ENCODE measurements at places on chromosomes 4 and X. TPM values are rescaled to one million over a fixed set of nuclear protein-coding genes. Genes with fewer than 3 reads are reported as not detected.
A peak's percentile ranks its signal among the peaks of the same experiment; 100 is the strongest.

Gene ATP2B3
- total RNA-seq = not detected

Gene GLRA2
- total RNA-seq = not detected

Gene FGD1
- total RNA-seq = 5.6 TPM

Gene PUDP
- 11.7 TPM for total RNA-seq

Gene VSIG4
- not detected for total RNA-seq

Gene IL1RAPL1
- total RNA-seq = 1.3 TPM

Gene RBM47
- 11.2 TPM for total RNA-seq

Gene CT45A10
- total RNA-seq = not detected

Gene CTAG2
- total RNA-seq = 1.1 TPM

Gene SHOX
- not detected for total RNA-seq

DNA sequence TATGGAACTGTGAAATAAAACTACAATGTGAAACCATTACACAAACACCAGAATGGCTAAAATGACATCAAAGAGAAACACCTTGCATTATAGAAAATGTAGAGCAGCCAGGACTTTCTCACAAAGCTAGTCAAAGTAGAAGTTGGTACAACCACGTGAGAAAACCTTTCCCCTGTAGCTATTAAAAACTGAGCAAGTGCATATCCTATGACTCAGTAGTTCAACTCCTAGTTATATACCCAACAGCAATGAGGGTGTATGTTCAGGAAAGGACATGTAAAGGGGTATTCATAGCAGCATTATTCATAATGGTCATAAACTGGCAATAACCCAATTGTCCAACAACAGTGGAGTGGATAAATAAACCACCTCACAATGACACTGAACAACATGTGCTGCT is 177.5 kb upstream of the NUDT10 start:
- no peak for DNase-seq

GRCh38 chrX:24332878-24333277 is 19.0 kb upstream of the SUPT20HL2 start:
- DNase-seq = peak; percentile 32

GRCh38 chr4:154457471-154457870 is 34.1 kb downstream of the DCHS2 start:
- DNase-seq = no peak

DNA sequence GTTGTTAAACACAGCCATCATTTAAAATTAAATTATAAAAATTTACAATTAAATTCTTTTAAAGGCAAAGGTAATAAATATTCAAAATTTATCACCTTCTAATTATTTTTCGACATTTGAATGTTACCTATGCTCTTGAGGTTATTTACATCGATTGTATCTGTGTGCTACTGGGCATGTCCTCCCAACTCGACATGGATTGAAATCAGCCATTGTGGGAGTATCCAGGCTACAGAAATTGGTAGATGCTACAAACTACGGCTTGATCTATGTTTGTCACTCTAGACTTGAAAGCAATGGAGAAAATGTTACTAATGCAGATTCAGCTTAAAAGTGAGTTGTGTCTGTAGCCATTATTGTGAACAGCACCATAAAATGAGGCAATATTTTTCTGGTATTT is 2.5 kb upstream of the VBP1 start:
- DNase-seq = no peak

- no peak for DNase-seq
Measured at GRCh38 chr4:183284258-183284785, 35.8 kb downstream of the CLDN22 start.

GRCh38 chr4:51923343-51923742 is 80.4 kb downstream of the DCUN1D4 start:
- DNase-seq = no peak

DNA sequence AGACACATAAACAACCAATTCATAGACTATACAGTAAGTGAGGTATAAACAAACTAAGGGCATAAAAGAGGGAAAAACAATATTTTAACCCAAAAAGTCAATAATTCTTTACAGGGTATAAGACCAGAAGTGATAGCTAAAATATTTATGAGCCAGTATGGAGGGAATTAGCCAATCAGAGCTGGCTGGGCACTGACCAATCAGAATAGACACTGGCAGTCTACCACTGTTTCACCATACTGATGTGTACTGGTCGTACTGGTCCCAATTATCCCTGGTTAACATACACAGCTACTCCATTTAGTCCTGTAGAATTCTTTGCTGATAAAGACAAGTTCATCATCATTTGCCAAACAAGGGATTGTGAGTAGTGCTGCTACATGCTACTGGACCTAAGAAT is 9.8 kb upstream of the SLC9B1 start:
- DNase-seq = no peak

DNA sequence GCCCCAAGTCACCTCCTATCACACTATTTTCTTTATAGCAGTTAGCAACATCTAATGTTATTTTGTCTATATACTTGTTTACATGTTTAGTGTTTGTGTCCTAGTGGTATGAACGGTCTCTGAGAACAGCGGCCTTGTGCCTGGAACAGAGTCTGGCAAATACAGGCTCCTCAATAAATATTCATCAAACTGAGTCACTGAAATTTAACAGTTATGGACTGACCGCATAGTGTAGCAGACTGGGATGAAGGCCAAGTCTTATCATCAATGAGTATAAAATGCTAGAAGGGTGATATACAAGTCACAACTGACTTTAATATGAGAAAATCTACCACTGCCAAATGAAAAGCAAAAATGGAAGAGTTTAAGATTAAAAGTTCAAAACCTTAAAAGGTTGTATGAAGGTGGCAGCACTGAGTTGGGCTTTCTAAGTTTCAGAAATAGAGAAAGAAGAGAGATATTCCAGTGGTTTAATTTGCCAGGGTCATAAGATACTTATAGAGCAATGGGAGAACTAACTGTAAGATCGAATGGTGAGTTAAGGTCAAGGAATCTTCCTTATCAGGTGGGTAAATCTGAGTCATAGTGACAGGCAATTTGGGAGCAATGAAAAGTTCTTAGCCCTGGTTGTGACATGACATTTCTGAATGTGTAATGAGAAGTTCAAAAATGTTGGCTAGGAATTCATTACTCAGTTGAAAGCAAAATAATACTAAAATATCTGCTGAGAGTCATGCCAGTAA is 34.9 kb downstream of the ELOVL6 start:
- peak; percentile 86 for DNase-seq

- no peak for DNase-seq
Measured at GRCh38 chr4:109365939-109366338, 63.5 kb upstream of the COL25A1 start.

DNA sequence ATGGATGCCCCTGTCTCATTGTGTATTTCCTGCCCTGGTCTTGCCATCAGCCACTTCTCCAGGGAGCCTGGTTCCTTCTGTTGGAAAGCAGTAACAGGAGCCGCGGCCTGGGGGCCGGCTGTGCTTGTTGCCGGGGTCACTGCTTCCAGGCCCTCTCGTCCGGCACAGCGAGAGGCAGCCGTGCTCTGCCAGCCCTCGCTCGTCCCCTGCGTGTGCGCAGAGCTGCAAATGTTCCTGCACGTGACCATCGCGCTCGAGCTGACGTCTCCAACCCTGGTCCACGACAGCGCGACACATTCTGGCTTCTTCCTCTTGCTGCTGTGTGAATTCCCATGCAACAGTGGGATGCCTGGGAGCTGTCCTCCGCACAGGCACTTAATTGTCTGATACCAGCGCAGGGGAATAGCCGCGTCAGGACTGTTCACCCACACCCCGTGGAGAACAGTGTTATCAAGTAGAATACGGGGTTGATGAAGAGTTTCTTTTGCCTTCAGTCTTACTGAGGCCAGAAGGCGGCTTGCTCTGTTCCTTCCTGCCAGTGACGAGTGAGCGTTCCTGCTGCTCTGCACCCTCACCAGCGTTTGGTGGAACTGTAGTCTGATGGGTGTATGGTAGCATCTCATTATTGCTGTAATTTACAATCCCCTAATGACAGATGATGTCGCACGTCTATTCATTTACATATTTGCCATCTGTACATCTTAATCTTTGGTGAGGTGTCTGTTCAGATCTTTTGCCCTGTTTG is 12.3 kb downstream of the PDE6B start:
- no peak for DNase-seq

GRCh38 chr4:82790060-82790660 is 8.4 kb downstream of the SCD5 start:
- DNase-seq = no peak

GRCh38 chrX:56248492-56248891 is 16.3 kb downstream of the KLF8 start:
- peak; percentile 45 for DNase-seq

DNA sequence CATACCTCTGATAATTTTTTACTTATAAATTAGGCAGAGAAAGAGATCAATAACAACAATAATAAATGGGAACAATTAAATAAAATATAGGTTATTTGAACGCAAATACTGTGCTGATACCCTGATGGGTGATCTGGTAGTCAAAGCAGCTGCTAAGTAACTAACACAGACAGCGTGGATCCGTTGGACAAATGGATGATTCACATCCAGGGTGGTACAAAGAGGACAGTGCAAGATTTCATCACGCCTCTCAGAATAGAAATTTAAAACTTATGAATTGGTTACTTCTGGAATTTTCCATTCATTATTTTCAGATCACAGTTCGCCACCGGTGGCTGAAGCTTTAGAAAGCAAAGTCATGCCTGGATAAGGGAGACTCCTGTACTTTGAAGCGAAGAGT is 1066.0 kb upstream of the ADGRL3 start:
- DNase-seq = no peak

DNA sequence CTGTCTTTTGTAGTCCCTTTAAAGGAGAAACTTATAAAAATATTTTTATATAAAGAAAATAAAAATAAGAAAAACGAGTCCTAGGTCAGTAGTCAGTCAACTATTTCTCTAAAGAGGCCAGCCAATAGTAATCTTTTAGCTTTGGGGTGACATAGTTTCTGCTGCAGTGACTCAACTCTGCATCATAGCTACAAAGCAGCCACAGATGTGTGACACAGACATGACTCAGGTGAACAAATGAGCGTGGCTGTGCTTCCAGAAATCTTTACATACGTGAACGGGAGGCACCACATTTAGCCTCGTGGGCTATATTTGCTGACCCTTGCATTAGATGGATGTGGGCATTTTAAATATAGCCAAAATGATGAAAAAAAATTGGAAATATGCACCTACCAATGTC is 1862.5 kb upstream of the TENM3 start:
- DNase-seq = peak; percentile 68

GRCh38 chr4:56409511-56410090 is 22.3 kb upstream of the AASDH start:
- no peak for DNase-seq

DNA sequence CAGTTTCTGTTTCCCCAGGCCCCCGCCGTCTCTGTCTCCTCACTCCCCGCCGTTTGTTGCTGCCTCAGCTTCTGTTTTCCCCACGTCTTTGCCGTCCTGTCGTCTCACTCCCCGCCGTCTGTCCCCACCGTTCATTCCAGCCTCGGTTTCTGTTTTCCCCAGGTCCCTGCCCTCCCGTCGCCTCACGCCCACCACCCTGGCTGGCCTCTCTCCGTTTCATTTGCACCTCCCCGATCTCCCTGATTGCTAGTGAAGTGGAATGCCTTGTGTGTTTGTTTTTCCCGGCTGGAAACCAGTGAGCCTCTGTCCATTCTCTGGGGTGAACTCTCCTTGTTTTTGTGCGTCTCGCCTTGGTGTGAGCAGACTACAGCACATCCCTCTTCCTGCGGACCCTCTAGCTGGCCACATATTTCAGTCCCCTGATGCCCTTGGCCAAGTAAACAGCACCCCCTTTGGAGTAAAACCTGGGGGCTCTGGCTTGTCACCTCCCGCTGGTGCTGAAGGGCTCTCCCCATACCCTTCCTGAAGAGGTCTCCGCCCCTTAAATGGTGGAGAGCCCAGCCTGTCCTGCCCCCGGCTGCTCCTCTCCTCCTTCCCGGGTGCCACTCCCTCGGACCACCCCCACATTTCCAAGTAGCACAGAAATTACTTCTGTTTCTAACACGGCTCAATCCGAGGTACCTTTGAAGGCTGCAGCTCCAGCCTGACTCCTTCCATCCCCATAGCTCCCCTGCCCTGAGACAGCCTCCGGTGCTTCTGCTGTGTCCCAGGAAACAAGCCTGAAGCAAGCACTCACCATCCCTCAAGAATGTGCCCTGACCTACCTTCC is 13.2 kb downstream of the TMEM175 start:
- no peak for DNase-seq

DNA sequence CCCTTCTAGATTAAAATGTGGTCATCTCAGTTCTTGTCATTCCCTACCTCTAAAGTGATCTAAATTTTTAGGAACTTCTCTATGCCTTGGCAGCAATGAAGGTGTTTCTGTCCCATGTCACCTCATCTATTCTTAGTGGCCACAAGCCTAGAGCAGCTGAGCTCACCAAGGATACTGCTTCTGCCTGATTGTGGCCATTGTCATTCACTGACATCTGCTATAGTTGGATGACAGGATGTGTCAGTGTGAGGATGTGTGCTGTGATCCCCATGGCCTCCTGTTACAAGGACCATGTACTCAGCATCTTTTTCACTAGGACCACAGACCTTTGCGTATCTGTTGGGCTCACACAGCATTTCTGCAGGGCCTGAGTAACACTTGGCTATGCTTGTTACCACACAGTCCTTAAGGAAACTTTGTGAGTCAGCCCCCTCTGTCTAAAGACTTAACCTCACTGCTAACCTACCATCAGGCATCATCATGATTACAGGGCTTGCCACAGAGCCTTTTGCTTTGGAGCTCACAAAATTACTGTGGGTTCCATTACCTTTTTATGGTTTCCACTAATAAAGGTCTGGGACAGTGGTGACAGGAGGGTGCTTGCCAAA is 421.0 kb downstream of the ADAM29 start:
- DNase-seq = peak; percentile 64

GRCh38 chr4:14419516-14419915 is 582.8 kb upstream of the CPEB2 start:
- no peak for DNase-seq

GRCh38 chr4:42420140-42420539 is 22.9 kb downstream of the SHISA3 start:
- DNase-seq = no peak

GRCh38 chr4:187436251-187436650 is 559.3 kb upstream of the ZFP42 start:
- no peak for DNase-seq

- DNase-seq = no peak
Measured at GRCh38 chrX:99938464-99938863, 471.6 kb downstream of the PCDH19 start.

- no peak for DNase-seq
Measured at GRCh38 chr4:82352825-82353366, 20.9 kb downstream of the HNRNPD start.

DNA sequence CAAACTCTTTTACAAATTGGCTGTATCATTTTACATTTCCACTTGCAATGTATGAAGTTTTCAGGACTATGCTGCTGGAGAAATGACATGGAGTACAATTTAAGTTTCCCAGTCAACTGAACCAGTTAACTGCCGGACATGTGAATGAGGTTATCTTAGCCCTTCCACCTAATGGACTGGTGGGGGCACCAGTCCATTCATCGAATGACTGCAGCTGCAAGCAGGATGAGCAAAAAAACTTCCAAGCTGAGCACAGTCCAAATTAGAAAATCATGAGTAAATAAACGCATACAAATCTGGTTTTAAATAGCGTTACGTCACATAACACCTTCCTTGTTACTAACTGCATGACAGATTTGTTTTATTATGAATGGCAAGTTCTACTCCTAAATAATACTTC is 1131.5 kb downstream of the PCDH18 start:
- DNase-seq = no peak

- no peak for DNase-seq
Measured at GRCh38 chrX:112761242-112762207, 79.1 kb downstream of the AMOT start.
